ENCODE measurements at places on chromosomes 1 and 21. TPM values are rescaled to one million over a fixed set of nuclear protein-coding genes. Genes with fewer than 3 reads are reported as not detected.

GRCh38 chr21:36297938-36298572 lies 21.9 kb upstream of the MORC3 start:
- DNase-seq, result peak; percentile 9

GRCh38 chr1:111441573-111442192 lies 7.4 kb downstream of the WDR77 start:
- no peak for DNase-seq

DNA sequence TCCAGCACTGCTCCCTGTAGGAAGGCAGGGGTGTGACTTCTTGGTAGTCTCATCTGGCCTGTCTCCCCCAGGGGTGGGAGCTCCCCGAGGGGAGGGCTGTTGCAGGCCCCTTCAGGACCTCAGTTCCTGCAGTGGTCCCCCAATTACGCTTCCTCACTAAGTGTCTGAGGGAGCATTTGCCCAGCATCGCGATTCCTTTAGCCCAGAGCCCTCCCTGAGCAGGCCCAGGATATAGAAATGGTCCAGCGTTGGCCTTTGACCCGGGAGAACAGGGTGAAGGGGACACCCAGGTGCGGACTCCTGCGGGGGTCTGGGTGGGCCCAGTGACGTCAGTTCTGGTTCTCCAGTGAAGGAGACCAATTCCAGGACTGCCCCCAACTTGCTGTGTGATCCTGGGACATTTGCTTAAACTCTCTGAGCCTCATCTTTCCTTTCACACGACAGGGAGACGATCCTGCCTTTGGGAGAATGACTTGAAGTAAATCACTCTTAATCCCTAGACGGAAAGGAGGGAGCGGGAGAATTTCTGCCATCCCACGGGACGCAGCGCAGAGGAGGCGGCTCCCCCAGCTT lies 32.6 kb upstream of the BTG2 start:
- no peak for DNase-seq

PRR9 gene
- not detected for polyA plus RNA-seq

GREM2 gene
- polyA plus RNA-seq, result 0.69 TPM

GRCh38 chr1:24643363-24644099 lies 429 bp downstream of the SRRM1 start:
- DNase-seq, result no peak

FCRL4 gene
- not detected for polyA plus RNA-seq

GRCh38 chr1:62810420-62811274 lies 26.7 kb downstream of the ATG4C start:
- no peak for DNase-seq

- no peak for DNase-seq
Observed at GRCh38 chr1:64727861-64728260, 17.0 kb upstream of the RAVER2 start.

DNA sequence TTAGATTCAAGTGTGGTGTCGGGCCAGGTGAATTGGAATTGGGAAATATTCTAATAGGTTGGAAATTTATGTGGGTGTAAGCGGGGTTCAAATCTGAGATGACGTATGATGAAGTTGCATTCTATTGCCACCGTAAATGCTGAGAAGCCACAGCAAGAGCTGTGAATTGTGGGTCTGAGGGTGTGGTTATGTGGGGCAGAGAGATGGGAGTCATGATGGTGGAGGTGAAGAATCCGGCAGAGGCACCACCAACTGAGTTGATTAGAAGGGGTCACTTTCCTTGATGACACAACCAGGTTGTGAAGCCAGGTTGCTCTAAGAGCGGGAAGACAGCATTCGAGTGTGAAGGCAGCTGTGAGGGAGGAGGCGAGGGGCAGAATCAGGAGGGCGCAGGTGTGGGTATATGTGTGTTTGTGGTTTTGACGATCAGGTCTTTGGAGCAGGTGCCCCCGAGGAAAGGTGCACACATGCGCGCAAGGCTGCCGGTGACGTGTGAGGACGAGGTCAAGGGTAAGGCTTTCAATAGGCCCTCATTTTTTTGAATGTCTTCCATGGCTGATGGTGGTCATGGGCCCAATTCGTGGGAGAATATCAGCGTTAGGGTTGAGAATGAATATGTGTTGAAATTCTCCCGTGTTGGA lies 18.7 kb downstream of the LRRC3 start:
- DNase-seq, result no peak

- DNase-seq, result no peak
Observed at GRCh38 chr1:2208309-2209239, 14.0 kb upstream of the FAAP20 start.

- DNase-seq, result no peak
Observed at GRCh38 chr1:192635939-192636338, at the start of gene RGS13. RGS13 (plus strand) TSS chr1:192636147; CDS start chr1:192644335, 8,188 bp downstream.

DNA sequence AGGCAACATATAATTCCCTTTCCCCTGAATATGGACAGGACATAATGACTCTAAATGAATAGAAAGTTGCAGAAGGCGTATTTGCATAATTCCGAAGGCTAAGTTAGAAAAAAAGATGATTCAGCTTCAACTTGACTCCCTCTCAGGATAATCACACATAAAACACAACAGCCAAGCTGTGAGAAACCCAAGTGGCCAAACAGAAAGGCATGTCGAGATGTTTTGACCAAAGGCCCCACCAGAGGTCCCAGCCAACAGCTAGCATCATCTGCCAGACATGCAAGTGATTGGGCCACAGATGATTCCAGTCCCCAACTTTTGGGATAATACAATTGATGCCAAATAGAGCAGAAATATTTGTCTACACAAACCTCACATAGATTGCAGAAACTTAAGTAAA lies 444.9 kb downstream of the LTN1 start:
- DNase-seq, result no peak

- peak; percentile 34 for DNase-seq
Observed at GRCh38 chr1:226064816-226065248, 2.3 kb downstream of the H3-3A start.

- DNase-seq, result no peak
Observed at GRCh38 chr1:162040657-162041056, 17.0 kb upstream of the OLFML2B start.

All from renal cortex interstitium (tissue), 15 donors.